AG08395 (cell line): ENCODE measurements at places on chromosomes 2 and 18.

DNA sequence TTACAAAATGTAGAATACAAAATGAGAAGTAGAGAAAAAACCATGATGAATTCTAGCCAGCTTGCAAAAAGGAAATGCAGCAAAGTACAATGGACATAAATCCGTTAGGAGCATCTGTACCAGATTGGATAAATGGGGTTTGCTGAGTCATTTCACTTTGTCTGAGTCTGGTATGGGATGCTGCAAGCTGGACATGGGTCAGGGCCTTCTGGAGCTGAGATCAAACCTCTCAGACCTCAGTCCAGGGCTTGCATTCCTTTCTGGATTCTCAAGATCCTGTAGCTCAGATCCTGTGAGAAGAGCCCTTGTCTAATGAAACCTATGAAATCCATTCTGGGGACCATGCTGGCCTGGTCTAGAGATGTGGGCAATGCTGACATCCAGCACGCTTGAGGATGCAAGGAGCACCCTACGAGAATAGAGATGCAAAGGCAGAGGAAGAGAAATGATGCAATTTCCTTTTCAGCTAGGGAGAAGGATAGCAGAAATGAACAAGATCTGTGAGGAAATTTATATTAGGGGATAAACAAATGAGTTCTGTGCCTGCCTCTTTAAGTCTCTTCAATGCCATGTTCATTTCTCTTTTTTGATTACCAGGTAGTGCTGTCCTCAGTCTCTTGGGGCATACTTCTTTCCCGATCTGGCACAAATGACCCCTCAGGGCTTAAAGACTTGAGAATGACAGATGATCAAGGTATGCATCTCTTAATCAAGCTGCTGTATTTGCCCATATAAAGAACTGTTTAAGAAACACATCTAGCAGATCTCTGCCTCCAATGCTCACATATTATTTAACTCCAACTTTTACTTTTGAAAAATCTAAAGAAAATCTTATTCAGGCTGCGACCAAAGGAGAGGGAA lies 230.4 kb downstream of the MEIS1 start:
- peak; percentile 2 for DNase-seq

- DNase-seq = no peak
These were observed 125.6 kb upstream of the DLX2 start for GRCh38 chr2:172228177-172228808.

GRCh38 chr2:43267381-43267780 lies 41.0 kb upstream of the ZFP36L2 start:
- DNase-seq = no peak

DNA sequence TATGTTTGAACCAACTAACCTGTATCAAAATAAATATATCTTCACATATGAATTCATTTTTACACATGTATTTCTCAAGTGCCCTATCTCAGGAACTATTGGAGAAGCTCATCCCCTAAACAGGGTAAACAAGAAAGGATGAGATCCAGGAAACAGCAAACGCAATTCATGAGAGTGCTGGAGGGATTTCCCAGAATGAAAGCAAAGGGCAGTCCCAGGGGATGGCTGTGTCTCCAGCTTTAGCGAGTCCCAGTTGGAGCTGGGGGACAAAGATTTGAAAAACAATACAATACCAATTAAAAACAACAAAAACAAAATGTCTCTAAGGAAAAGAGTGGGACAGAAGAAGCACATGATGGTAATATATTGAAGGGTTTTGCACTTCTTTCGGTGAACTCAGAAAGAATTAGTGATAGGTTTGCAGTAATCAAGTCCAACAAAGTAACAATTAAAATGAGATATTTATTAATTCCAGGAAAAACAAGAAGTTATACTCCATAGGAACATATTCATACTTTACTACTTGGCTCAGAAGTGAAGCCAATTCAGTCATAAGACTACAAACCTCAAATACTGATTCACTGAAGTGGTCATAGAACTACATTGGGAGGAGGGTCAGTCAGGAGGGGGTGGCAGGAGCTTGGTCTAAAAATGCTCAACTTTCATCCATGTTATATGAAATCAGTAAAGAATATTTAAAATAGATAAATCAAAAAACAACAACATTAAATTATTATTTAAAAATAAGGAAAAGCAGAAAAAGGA lies 73.1 kb upstream of the PDE1A start:
- DNase-seq = no peak

GRCh38 chr2:61109291-61109690 lies 43.6 kb downstream of the SANBR start:
- no peak for DNase-seq

GRCh38 chr18:54983041-54983686 lies 23.9 kb upstream of the CCDC68 start:
- peak; percentile 60 for DNase-seq

DNA sequence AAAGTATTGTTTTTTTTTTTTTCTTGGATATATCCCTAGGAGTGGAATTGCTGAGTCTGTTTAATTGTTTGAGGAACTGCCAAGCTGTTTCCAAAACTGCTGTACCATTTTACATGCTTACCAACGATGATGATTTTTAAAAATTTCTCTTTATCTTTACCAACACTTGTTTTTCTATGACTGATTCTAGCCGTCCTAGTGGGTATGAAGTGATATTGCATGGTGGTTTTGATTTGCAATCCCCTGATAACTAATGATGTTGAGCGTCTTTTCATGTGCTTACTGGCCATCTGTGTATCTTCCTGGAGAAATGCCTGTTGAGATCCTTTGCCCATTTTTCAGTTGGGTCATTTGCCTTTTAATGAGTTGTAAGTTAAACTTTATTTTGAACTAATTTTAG lies 8.8 kb upstream of the AOX1 start:
- no peak for DNase-seq

- DNase-seq = peak; percentile 73
These were observed 18.1 kb downstream of the ARHGAP28 start for GRCh38 chr18:6747646-6748045.

DNA sequence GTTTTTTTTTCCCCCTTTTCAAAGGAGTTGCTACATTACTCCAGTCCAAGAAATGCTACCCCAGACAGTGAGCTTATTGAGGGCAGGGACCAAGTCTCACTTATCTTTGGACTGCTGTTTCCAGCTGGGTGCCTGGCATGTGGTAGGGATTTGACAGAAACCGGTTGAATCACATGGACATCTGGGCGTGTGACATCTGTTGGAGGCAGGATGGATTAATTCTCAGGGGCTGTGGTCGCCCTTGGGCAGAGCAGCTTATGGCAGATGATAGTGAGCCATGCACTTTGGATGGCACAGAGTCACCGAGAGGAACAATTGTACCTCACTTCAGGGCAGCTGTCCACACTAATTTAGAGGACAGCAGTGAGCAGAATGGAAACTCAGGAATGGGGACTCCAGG lies 254.6 kb upstream of the ID2 start:
- DNase-seq = no peak

DNA sequence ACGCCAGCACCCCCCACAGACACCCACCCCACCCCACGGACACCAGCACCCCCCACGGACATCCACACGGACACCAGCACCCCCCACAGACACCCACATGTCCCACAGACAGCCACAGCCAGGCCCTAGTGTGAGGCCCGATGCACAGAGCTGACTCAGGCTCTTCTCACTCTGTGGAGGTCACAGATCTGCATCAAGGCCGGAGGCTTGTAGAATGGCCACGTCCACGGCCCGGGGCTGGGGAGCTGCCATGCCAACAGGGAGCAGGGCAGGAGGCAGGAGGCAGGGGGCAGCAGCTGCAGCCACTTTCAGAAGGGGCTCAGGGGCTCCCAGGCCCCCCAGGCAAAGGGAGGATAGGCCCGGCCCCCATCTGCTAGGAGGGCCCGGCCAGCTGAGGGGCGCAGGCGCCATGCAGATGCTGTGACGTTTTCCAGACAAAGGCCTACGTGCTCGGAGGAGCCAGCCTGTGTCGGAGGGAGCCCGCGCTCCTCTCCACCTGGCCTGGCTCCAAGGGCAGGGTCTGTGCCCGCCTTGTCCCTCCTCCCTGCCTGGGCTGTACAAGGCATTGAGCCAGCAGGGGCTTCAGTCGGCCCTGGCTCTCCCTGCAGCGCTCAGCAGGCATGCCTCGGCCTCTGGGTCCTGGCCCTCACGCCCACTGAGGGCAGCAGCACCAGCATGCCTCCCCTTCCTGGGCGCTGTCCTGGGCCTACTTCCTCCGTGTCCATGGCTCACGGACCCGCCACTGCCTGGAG lies 249.0 kb downstream of the TWIST2 start:
- DNase-seq = no peak

DNA sequence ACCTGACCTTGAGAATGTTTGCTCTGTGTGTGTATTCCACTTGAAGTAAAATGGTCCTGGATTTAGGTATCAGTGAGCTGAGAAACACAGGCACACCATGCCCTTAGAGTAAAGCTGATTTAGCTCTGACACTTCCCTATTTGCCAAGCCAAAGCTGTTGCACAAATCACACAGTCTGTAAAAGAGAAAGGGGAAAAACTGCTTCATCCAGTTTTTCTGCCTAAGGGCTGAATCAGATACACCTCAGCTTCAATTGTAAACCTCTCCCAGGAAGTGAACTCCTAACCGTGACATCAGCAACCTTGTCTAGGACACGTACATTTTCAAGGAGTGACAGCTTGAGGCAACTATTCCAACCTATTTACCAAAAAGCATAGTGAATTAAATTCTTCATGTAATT lies 150.4 kb downstream of the NR4A2 start:
- no peak for DNase-seq

- no peak for DNase-seq
These were observed 401.6 kb downstream of the PARD3B start for GRCh38 chr2:204946892-204947291.

- peak; percentile 69 for DNase-seq
These were observed 99.5 kb upstream of the RNF152 start for GRCh38 chr18:61992285-61992684.

DNA sequence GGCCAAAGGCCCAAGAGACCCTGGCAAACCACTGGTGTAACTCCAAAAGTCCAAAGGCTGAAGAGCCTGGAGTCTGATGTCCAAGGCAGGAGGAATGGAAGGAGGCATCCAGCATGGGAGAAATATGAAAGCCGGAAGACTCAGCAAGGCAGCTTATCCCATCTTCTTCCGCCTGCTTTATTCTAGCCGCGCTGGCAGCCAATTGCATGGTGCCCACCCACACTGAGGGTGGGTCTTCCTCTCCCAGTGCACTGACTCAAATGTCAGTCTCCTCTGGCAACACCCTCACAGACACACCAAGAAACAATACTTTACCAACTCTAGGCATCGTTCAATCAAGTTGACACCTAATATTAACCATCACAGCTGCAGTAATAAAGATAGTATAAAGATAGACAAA lies 34.1 kb downstream of the MAPK4 start:
- no peak for DNase-seq

- peak; percentile 41 for DNase-seq
These were observed 567 bp downstream of the PCYOX1 start for GRCh38 chr2:70258532-70258875.

DNA sequence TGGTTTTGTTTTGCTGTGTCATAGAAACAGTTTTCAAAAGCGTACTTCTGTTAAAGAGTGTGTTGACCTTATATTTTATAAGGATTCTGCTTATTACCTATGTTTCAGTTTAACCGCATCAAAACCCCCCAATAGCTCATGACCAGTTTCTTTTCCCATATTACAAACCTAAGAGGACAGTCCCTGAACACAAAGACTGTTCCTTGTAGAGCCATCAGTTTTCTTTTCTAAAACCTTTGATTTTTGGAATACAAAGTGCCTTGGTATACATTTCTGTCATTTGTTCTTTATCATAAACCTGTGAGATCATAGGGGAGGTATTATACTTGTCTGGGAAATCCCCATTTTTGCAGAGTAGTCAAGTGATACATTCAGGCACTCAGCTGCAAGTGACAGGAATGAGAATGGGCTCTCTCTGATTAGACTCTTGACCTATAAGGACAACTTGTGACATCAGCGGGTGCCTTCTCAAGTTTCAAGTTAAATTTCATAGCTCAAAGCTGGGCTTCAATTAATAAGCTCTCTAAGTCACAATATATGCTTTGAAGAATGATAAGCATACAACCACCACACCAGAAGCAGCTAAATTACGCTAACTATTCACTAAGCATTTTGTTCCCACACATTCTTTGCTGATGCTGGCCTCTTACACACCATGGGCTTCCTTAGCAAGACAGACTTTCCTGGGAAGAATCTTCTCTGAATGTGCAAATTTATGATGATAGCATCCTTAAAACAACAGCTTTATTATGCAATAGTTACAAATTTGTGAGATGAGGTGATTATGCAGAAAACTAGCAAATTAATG lies 97.5 kb upstream of the CD302 start:
- DNase-seq = no peak

DNA sequence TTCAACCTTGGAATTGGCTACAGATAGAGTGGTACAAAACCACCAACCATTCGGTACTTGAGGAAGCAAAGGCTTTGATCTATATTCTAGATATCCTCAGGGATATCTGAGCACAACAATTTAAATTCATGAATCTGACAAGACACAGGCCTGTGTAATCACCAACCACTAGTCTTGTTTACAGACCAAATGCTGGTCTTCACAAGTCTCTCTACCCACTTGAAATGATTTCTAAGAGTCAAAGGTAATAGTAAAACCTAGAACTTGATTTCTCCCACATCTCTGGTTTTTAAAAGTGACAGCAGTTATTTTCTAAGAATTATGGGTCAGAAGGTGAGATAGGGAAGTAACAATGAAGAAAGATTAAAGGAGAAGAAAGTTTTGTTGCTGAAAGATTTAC lies 613.7 kb upstream of the ACVR2A start:
- no peak for DNase-seq

DNA sequence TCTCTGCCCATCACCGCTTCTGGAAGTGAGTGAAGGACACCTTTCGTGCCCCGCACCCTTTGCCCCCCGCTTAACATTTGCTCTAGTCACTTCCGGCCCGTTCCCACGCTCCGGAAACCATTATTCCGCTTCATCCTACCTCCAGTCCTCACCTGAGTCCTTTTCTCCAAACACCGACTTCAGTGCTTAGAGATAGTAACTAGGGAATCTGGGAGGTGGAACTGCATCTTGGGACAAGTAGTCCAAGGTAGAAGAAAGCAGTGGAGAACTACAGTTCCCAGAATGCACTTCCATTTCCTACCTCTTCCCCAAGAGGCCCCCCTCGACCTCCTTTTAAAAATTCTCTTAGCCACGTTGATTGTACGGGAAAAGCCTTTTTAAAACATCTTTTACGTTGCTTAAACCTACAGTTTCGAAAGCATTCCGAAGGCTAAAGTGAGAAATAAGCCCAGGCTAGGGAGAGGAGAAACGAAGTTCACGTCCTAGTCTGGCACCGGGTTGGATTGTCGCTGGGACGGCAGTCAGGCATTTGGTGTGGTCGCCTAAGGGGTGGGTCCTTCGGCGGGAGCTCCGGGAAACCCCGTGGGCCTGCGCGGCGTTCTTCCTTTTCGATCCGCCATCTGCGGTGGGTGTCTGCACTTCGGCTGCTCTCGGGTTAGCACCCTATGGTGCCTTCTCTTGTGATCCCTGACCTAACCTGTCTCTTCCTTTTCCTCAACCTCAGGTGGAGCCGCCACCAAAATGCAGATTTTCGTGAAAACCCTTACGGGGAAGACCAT lies at the start of the genes CLHC1 and RPS27A:
Gene CLHC1, minus strand, starts transcription at position 210 of the 779 bp plus-strand sequence. CDS start 9,882 bp downstream, outside the sequence.
Gene RPS27A, plus strand, starts transcription at position 605 of the 779 bp plus-strand sequence. Its CDS starts 137 bp downstream, at position 742.
- peak; percentile 93 for DNase-seq

DNA sequence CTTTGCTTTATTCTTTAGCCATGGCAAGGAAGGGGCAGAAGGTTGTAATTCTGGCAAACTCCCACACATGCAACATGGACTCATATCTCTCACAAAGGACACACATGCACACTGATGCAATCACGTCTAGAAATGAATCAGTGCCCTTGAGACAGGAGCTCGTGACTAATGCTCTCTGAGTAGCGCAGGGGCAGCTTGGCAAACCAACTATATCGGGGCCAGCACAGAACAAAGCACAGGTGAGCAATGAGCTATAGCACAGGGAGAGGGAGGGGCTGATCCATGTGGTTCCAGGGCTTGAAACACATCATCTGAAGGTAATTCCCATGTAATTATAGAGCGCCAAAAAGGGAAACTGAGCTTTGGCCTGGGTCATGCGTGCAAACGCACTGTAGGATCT lies 165.2 kb upstream of the KLF7 start:
- peak; percentile 64 for DNase-seq
